ENCODE measurements at places on chromosomes 2 and 18.

DNA sequence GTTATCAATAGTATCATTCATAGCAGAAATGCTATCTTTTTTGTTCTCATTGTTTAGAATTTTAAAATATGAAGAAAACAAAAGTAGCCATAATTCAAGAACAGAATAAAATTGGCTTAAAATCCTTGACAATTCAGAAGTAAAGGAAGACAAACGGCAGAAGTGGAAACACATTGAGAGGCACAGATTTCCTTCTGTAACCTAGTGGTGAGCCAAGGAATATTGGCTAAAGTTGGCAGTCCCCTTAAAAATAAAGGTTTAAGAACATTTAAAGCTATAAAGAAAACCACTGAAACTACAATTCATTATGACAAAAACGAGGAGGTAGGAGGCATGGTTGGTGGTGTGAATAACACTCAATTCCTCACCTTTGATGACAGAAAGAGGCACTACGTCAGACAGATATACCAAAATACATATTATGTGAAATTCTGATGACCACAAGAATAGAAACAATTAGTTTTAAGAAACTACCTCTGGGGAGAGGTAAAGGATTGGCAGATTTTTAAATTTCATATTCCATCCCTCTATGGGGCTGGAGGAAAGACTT is 42.3 kb downstream of the SFT2D3 start:
- DNase-seq: no peak

- DNase-seq: no peak
Observed at GRCh38 chr2:156797832-156798231, 361.7 kb downstream of the GPD2 start.

- no peak for DNase-seq
Observed at GRCh38 chr2:147623328-147623727, 221.5 kb upstream of the ACVR2A start.

DNA sequence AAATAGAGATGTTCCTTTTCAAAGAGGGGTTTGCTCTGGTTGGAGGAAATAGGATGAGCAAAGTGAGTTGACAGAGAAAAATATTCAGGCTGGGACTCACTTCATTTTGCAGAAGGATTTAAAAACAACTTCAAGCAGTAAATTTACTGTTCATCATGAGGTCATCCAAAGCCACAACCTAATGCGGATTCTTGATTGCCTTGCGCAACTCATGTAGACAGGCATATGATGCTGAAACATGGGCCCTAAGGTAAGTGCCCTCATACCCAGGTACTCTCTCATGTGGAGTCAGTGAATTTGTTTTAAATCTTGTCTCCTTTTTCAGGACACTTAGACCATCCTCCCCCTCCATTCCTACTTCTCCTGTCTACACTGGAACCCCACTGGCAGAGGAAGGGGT is 51.9 kb upstream of the LYPD1 start:
- no peak for DNase-seq

DNA sequence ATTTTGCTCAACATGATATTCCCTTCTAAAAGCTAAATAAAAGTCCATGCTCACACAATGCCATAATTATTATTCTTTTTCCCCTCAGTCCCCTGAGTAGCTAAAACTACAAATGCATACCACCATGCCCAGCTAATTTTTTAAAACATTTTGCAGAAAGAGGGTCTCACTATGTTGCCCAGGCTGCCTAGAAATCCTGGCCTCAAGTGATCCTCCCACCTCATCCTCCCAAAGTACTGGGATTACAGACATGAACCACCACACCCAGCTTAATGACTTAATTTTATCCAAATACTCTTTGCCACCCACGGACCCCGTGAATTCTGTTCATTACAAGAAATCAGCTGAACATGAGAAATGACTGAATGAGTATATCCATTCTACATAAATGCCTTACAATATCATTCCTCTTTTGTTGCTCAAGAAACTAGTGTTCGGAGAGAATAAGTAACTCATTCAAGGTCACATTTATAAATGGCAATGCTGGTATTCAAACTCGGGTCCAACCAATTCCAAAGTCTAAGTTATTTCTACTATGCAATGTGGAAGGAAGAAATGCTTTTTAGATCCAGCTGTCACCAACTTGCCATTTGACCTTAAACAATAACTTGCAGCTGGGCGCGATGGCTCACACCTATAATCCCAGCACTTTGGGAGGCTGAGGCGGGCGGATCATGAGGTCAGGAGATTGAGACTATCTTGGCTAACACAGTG is 59.8 kb downstream of the NOL10 start:
- DNase-seq: no peak

- DNase-seq: no peak
Observed at GRCh38 chr2:149826471-149827125, 239.0 kb upstream of the MMADHC start.

DNA sequence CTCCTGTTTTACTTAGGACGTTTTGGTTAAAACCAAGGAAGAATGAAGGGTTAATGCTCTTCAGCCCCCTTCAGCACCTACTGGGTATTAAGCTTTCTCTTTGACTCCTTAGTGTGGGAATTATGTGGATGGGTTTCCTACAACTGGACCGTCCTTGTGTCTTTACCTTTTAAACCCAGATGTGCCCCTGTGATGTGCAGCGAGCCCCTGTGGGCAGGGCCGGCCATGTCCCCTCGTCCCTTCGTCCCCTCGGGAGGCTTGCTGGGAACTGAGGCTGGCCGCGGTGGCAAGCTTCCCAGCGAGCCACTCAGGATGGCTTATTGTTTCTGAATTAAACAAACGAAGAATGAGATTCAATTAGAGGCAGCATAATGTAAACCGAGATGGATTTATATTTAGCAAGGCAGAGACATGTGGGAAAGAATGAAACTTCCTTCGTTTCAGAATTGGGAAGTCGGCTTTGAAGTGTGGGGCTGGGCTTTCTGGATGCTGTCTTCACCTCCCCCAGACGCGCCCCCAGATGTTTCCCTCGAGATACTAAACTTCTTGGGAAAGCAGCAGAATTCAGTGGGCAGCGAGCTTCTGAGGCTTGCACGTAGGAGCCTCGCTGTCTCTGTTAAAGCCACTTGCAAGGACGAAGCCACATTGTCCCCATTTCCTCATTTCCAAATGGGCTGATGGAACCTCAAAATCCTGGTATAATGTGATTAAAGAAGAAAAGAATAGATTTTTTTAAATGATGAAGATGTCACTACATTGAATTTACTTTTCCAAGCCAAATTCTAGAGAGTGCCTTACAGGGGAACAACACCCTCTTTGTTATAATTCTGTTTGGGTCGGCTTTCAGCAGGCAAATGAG is 146.0 kb downstream of the VAPA start:
- DNase-seq: no peak

All from urothelium cell line (cell line).